ENCODE measurements at places on chromosomes 2 and 18.

GRCh38 chr2:216687111-216687510, 8.2 kb downstream of the IGFBP5 start:
- no peak for DNase-seq

DNA sequence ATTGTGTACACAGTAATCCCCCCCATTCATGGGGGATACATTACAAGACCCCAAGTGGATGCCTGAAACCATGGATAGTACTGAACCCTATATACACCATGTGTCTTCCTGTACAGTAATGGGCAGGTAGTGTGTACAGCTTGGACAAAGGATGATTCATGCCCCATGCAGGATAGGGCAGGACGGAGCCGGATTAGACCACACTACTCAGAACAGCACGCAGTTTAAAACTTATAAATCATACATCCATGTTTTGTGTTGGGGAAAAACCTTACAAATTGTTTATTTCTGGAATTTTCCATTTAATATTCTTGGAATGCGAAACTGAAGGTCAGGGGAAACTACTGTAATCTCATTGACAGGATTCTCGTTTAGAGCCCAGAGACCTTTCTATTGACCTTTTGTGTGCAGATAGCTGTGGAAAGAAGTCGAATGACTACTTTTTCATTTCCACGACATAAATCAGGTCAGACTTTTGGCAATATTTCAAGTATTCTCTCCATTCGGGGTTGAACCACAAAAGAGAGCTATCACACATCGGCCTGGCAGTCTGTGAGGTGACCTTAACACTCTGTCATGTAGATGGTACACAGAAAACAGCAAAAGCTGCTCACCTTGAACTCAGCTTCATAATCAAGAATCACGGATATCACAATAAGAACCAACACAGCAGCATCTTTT, 9.9 kb upstream of the YPEL5 start:
- DNase-seq = no peak

DNA sequence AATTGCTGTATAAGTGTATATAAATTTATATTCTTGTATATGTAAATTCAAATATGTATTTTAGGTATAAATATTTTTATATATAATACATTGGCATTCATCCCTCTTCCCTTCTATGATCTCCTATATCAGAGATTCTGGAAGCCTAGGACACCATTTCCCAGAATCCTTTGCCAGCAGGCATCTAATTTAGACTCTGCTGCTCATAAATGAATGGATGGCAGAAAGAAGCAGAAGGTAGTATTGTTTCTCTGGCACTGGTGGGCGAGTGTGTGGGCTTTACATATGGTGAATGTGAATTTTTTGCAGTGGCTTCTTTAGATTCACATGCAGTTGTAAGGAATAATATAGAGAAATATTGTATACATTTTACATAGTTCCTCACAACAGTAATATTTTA, 215.2 kb upstream of the THSD7B start:
- DNase-seq = no peak

- DNase-seq = no peak
Observed at GRCh38 chr2:188380280-188380679, 88.6 kb downstream of the GULP1 start.

DNA sequence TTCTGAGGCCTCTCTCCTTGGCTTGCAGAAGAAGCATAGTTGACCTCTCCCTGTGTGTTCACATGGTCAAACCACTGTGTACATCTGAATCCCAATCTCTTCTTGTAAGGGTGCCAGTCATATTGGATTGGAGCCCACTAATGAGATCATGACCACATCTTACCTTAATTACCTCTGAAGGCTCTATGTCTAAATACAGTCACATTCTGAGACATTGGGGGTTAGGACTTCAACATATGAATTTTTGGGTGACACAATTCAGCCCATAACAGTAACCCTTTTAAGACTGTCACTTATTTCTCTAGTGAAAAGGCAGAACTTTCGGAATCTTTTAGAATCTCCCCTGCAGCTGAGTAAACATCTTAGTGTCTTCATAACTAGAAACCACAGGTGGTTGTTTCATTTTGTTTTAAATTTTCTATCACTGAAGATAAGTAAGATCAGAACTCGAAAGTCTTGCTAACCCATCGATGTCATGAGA, 33.3 kb downstream of the BMP10 start:
- no peak for DNase-seq

DNA sequence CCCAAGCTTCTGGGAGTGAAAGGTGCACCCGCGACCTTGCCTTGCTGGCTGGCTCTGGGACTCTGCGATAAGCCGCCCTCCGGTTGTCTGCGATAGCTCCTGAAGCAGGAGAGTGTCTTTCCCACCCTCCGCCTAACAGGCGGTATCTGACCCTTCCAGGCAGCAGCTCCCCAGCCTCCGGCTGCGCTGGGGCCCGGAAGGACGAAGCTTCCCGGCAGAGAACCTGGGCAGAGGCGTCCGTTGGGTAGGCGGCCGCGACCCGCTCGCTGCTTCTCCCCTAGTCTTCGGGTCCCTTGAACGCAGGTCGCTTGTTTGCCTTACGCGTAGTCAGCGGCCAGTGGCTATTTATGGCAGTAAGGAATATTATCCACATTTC, 446 bp upstream of the RHBDD1 start:
- peak; percentile 33 for DNase-seq

- DNase-seq = no peak
Observed at GRCh38 chr2:37892436-37893114, 32.5 kb upstream of the RMDN2 start.

DNA sequence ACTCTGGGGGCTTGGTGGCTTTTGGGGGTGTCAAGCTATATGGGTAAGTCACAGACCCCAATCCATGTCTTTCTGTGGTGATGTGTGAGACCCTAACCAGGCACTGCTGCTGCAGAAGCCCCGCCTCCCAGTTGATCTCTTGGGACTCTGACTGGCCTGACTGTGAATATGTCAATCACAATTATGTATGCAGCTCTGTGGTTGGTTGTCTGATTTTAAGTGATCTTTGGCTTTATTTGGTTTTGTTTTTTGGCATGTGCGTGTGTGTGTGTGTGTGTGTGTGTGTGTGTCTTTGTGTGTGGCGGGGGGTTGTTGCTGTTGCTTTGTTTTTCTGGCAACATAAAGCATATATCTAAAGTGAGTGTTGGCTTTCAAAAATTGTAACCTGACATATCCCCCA, 78.5 kb upstream of the GLS start:
- DNase-seq = no peak

GRCh38 chr2:225355788-225356187, 43.7 kb upstream of the NYAP2 start:
- no peak for DNase-seq

GRCh38 chr2:121736140-121736461, 574 bp downstream of the NIFK start:
- peak; percentile 15 for DNase-seq

- DNase-seq = peak; percentile 12
Observed at GRCh38 chr2:55782528-55783173, 89.0 kb upstream of the PNPT1 start.

DNA sequence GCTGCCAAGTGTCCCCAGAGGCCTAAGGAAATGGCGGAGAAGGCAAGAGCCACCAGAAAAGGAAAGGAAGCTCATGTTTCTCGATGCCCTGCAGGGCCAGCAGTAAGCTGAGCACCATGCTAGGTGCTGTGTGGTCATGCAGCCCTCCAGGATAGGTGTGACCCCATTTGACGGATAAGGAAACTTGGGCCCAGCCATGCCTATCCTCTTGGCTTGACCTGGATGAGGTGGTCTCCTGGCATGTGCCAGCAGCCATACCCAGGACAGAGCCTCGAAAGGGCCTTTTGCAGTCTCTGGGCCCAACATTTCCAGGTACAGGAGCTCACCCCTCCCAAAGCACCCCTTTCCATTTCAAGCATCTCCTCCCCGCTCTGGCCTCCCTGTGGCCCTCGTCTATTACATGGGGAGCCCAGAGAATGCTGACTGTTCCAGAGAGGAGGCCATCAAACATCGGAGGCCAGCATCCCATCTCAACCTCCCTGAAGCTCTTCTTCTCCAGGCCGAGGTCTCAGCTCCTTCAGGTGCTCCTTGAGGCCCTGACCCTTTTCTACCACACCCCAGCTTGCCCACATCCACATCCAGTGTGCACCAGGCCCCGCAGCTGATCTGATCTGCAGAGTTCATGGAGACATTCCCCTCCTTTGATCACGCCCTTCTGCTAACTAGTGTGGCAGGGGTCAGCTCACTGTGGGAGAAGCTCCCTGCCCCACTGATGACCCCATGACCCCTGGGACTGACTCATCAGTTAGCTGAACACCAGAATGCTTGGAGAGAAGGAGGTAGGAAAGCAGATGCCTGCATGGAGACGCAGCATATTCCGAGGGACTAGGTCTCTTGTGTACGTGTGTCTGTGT, 208.4 kb downstream of the TNS1 start:
- DNase-seq = no peak

DNA sequence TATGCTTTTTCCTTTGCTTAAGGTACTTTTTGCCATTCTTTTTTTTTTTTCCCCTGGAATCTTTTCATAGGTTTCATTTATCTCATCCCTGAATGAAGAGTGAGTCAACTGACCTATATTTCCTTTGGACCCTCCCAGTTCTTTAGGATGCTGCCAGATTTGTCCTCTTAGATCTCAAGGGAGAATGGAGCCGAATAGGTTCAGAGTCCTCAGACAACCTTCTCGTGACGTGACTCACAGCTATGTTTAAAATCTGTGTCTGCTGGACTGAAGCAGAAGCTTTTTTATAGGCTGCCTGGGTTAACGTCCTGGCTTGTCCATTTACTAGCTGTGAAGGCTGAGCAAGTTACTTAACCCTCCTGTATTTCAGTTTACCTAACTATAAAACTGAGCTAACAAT, 358.6 kb downstream of the DLGAP1 start:
- peak; percentile 39 for DNase-seq

GRCh38 chr2:198571393-198571792, 767.0 kb downstream of the PLCL1 start:
- DNase-seq = no peak

DNA sequence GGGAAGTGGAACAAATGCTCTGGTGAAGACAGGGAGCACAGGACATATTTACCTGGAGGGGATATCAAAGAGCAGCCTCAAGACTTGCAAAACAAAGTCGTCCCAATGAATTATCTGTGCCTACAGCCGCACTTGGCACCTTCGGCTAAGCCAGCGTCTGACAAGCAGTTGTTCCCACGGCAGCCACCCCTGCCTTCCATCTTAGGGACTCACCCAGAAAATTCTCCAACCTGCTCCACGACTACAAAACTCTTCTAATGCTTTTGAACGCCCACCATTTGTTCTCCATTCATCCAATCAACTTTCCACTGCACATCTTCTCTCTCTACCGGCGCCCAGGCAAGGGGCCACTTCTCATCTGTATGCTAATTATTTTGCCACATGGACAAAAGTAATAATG, 7.0 kb downstream of the MYT1L start:
- DNase-seq = no peak

DNA sequence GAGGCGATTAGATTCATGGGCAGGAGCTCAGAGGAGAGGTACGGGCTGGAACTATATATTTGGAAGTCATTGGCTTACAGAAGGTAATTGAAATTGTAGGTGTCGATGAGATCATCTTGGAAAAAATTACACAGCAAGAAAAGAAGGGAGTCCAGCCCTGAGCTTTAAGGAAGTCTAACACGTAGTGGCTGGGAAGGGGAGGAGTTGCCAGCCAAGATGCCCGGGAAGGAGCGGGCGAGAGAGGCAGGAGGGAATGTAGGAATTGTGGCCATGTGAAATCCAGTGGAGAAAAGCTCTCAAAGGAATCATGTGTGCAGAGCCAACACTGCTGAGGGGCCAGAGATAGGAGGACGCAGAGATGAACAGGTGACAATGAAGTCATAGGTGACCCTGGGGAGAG, 25.6 kb upstream of the SCYGR1 start:
- DNase-seq = no peak

Data from ACHN (cell line).